ENCODE measurements at places on chromosomes 5 and 9. TPM values are rescaled to one million over a fixed set of nuclear protein-coding genes. Genes with fewer than 3 reads are reported as not detected.

SVEP1 gene
- total RNA-seq, result not detected

EQTN gene
- total RNA-seq, result not detected

PCDHGA11 gene
- total RNA-seq, result 0.24 TPM

CDH9 gene
- total RNA-seq, result not detected

SELENOP gene
- total RNA-seq, result not detected

PCDHA1 gene
- total RNA-seq, result not detected

RNF180 gene
- not detected for total RNA-seq

ENHO gene
- total RNA-seq, result not detected

TMC1 gene
- total RNA-seq, result not detected

DNA sequence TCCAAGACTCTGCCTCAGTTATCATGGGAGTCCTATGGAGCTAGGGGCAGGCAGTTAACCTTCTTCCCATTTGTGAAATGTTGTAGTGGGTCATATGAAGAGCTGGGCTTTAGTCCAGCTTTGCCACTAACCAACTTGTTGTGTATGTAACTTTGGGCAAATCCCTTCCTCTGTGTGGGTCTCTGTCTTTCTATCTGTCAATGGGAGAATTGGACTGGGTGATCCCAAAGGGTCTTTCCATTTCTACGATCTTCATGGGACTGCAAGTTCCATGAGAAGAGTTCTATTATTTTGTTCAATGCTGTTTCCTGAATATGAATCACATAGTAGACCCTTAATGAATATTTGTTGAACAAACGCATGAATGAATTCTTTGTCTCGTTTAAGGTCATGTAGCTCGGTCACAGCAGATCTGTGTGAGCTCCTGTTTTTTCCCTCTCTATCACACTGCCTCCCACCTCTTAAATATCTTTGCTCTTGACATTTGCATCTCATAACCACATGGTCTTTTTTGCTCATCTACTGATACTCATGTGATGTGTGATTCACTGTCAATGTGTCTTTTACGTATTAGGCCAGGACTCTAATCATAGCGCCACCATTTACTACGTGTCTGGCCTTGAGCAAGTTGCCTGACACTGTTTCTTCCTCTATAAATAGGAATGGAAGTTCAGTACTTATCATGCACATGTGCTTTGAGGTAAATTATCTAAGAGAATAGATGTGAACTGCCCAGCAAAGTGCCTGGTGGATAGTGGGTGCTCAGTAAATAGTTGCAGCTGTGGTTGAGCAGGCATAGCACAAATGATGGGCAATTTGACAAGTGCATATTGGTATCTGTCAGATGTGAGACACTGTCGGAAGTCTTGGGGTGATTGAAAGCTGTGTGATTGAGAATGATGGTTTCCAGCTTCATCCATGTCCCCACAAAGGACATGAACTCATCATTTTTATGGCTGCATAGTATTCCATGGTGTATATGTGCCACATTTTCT, 37.4 kb downstream of the PTTG1 start:
- H3K4me1 ChIP-seq, result peaks cover 51% of the 10 kb centered on the region
- no peak for DNase-seq
- no peak overlapping the region for H3K4me3 ChIP-seq
- H3K27me3 ChIP-seq, result no peaks in the 10 kb centered on the region
- H3K36me3 ChIP-seq, result peaks cover 5% of the 10 kb centered on the region
- peak overlapping the region; percentile 15 for H3K27ac ChIP-seq

DNA sequence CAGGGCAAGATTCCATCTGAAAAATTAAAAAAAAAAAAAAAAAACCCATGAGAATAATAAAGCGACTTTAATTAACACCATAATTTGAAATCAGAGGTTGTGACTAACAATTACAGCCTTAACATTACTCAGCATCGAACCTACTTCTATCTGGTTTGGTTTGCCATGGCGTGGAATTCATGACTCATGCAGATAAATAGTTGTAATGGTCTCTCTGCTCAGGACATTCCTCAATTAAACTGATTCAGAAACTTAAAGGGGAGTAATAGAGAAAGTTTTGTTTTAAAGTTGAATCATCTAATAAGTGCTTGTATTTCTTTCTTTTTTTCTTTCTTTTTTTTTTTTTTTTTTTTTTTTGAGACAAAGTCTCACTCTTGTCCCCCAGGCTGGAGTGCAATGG, 135.5 kb downstream of the SPATA31D1 start:
- no peaks in the 10 kb centered on the region for H3K27me3 ChIP-seq
- DNase-seq, result no peak
- no peak overlapping the region for H3K27ac ChIP-seq
- H3K36me3 ChIP-seq, result no peaks in the 10 kb centered on the region

GRCh38 chr5:124034083-124034700, 522.2 kb downstream of the CSNK1G3 start:
- DNase-seq, result no peak
- no peak overlapping the region for H3K27ac ChIP-seq
- H3K36me3 ChIP-seq, result no peaks in the 10 kb centered on the region
- no peak overlapping the region for H3K4me3 ChIP-seq
- no peaks in the 10 kb centered on the region for H3K4me1 ChIP-seq

- H3K4me1 ChIP-seq, result peaks cover 5% of the 10 kb centered on the region
- no peak overlapping the region for H3K4me3 ChIP-seq
- DNase-seq, result no peak
- peak overlapping the region; percentile 65 for H3K27ac ChIP-seq
- H3K27me3 ChIP-seq, result no peaks in the 10 kb centered on the region
Observed at GRCh38 chr5:75405296-75405695, 68.3 kb downstream of the HMGCR start.

- no peak overlapping the region for H3K4me3 ChIP-seq
- H3K36me3 ChIP-seq, result no peaks in the 10 kb centered on the region
- H3K27me3 ChIP-seq, result no peaks in the 10 kb centered on the region
- H3K4me1 ChIP-seq, result no peaks in the 10 kb centered on the region
- no peak for DNase-seq
Observed at GRCh38 chr5:104594850-104595249, 1032.3 kb upstream of the NUDT12 start.

- H3K27ac ChIP-seq, result peak within 1 kb of the TSS; percentile 98
- H3K27me3 ChIP-seq, result no peaks in the 10 kb centered on the region
- peak within 1 kb of the TSS; percentile 99 for H3K4me3 ChIP-seq
- DNase-seq, result peak; percentile 53
- peaks cover 62% of the 10 kb centered on the region for H3K4me1 ChIP-seq
Observed at GRCh38 chr5:170297589-170298462, at the start of gene LCP2. TSS of gene LCP2 (minus strand) at chr5:170297777. CDS start at chr5:170297611, 166 bp downstream.

- peaks cover 10% of the 10 kb centered on the region for H3K27me3 ChIP-seq
- H3K36me3 ChIP-seq, result no peaks in the 10 kb centered on the region
- no peak overlapping the region for H3K4me3 ChIP-seq
- no peaks in the 10 kb centered on the region for H3K4me1 ChIP-seq
Observed at GRCh38 chr5:173208296-173208695, 26.7 kb downstream of the NKX2-5 start.

- peaks cover 12% of the 10 kb centered on the region for H3K4me1 ChIP-seq
- H3K27me3 ChIP-seq, result peaks cover 15% of the 10 kb centered on the region
- no peak for DNase-seq
- H3K27ac ChIP-seq, result no peak overlapping the region
- no peaks in the 10 kb centered on the region for H3K36me3 ChIP-seq
Observed at GRCh38 chr5:77011498-77011897, 18.7 kb upstream of the AGGF1 start.

DNA sequence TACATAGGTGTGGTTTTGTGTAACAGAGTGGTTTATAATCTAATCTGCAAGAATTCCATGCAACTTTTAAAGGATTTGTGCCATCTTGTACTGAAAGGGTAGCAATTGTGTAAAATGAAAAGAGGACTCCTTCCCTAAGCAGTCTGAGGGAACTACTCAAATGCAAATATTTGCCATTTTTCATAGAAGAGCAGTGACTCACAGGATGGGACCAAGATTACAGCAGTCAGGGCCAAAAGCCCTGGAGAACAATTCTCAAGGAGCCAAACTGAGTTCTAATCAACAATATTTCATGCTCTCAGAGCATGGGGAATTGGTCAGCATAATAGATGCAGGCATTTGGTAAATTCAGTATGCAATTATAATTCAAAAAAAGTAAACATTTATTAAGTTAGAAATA, 495.8 kb downstream of the CHSY3 start:
- no peaks in the 10 kb centered on the region for H3K4me1 ChIP-seq
- H3K27ac ChIP-seq, result no peak overlapping the region
- no peak overlapping the region for H3K4me3 ChIP-seq
- H3K36me3 ChIP-seq, result no peaks in the 10 kb centered on the region
- no peaks in the 10 kb centered on the region for H3K27me3 ChIP-seq

- DNase-seq, result no peak
- no peaks in the 10 kb centered on the region for H3K4me1 ChIP-seq
- peaks cover 18% of the 10 kb centered on the region for H3K27me3 ChIP-seq
- H3K36me3 ChIP-seq, result no peaks in the 10 kb centered on the region
- no peak overlapping the region for H3K4me3 ChIP-seq
Observed at GRCh38 chr9:6272229-6272598, 56.0 kb upstream of the TPD52L3 start.

DNA sequence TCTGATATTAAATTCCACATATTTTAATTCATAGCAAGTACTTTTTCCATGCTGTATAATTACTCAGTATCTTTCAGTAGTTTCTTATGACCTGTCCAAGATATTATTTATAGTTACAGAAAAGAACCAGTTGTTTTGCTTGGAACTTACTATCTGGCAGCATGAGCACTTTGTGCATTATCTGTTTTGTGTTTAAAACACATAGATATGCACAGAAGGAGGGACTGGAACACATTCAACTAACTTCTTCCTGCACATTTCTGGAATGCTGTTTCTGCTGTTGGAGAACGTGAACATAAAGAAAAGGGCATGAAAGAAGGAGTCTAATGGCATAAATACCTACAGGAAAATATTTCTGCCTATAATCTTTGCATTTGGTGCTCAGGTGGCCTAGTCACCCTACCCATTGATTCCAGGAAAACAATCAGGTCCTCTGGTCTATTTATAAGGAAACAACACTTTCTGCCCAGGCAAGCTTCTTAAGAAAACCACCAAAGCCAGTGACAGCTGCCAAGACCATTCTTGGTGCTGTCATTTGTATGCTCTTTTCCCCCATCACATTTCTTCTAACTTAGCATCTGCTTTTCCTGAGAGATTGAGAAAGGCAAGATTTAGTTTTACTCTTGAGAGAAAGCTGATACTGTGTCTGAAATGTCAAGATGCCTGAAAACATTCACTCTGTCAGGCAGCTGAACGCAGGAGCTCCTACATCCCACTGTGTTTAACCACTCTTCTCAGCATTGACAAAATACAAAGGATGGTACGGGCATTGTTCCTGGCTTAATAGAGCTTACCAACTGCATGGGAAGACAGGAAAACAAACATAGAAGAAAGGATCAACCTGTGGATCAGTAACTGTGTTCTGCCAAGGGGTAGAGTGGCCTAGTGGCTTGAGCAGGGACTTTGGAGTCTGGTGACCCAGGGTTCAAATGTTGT, 40.3 kb downstream of the RAB3C start:
- H3K36me3 ChIP-seq, result no peaks in the 10 kb centered on the region
- no peak overlapping the region for H3K27ac ChIP-seq
- no peaks in the 10 kb centered on the region for H3K4me1 ChIP-seq
- H3K4me3 ChIP-seq, result no peak overlapping the region
- peaks cover 2% of the 10 kb centered on the region for H3K27me3 ChIP-seq

GRCh38 chr5:67435032-67435431, 238.4 kb upstream of the CD180 start:
- no peaks in the 10 kb centered on the region for H3K36me3 ChIP-seq
- no peak overlapping the region for H3K27ac ChIP-seq
- H3K4me1 ChIP-seq, result no peaks in the 10 kb centered on the region
- H3K27me3 ChIP-seq, result no peaks in the 10 kb centered on the region
- H3K4me3 ChIP-seq, result no peak overlapping the region
- DNase-seq, result no peak

DNA sequence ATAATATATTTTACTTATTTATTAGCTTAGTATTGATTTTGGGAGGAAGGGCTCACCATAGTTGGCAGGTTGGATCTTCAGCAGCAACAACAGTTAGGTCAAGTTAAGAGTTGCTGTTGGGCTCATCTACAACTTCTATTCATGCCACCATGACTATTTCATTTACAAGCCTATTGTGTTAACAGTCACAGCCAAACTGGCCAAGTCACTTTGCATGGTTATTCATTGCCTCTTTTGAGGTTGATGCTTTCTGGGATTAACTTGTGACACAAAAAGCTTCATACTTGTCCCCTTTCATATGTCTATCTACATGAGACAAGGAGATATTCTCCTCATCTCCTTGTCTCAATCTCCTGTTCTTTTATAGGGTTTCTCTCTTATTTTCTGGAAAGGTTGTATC, 98.3 kb downstream of the WDR70 start:
- H3K4me1 ChIP-seq, result no peaks in the 10 kb centered on the region
- no peak for DNase-seq
- H3K27me3 ChIP-seq, result no peaks in the 10 kb centered on the region
- H3K4me3 ChIP-seq, result no peak overlapping the region

DNA sequence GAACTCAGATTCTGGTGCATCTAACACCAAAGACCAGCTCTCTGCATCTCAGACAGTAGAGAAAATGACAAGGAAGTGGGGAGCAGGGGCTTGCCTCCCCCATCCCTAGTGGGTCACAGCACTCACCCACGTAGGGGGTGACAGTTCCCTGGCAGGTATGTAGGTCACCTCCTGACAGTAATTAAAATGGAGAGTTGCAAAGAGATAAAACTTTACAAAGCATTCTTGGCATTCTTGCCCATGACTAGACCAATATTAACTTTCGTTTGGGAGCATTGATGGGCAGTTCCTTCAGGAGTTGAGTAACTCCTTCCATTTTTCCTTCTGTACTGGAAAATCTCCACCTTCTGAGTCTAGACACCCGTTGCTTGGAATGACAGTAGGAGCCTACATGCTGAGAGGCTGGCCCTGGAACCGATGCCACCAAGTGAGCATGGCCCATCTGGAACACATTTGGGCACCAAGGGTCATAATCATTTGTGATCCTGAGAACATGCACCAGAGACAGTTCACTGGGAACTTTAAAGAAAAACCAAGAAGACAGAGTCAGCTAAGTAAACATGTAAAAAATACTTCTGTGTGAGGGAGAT, 81.5 kb upstream of the MSX2 start:
- no peaks in the 10 kb centered on the region for H3K27me3 ChIP-seq
- H3K4me1 ChIP-seq, result no peaks in the 10 kb centered on the region
- no peaks in the 10 kb centered on the region for H3K36me3 ChIP-seq
- no peak overlapping the region for H3K4me3 ChIP-seq

- peaks cover 47% of the 10 kb centered on the region for H3K4me1 ChIP-seq
- DNase-seq, result no peak
- no peaks in the 10 kb centered on the region for H3K27me3 ChIP-seq
- no peak overlapping the region for H3K4me3 ChIP-seq
Observed at GRCh38 chr9:129602598-129603415, 18.1 kb downstream of the C9orf50 start.

GRCh38 chr5:80933036-80933435, 27.1 kb upstream of the RASGRF2 start:
- H3K27ac ChIP-seq, result no peak overlapping the region
- no peaks in the 10 kb centered on the region for H3K27me3 ChIP-seq
- H3K36me3 ChIP-seq, result no peaks in the 10 kb centered on the region
- H3K4me1 ChIP-seq, result peaks cover 6% of the 10 kb centered on the region

DNA sequence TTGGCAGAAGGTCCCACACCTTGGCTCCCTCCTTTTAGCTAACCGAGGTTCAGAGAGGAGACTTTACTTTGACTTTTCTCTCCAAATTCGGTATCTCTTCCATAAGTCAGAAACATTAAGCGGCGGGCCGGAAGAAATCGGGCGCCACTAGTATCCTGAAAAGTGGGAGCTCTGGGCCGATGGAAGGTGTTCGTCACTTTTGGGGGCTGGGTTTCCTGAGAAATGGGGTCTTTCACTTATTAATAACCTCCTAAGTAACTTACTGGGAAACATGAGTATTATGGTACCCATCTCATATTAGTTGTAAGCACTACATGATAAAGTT, 716 bp downstream of the STX17 start:
- peak overlapping the region; percentile 96 for H3K27ac ChIP-seq
- peaks cover 33% of the 10 kb centered on the region for H3K4me1 ChIP-seq
- peak overlapping the region; percentile 96 for H3K4me3 ChIP-seq
- DNase-seq, result no peak
- H3K27me3 ChIP-seq, result peaks cover 11% of the 10 kb centered on the region
